ENCODE measurements at places on chromosomes 1 and 21. TPM values are rescaled to one million over a fixed set of nuclear protein-coding genes. Genes with fewer than 3 reads are reported as not detected.

The SV2A gene
- 13.2 TPM for total RNA-seq

The ADGRL2 gene
- 25.1 TPM for total RNA-seq

The NID1 gene
- total RNA-seq = 26.0 TPM

The OR2L13 gene
- total RNA-seq = not detected

The CCDC27 gene
- total RNA-seq = not detected

The TNNI3K gene
- 1.4 TPM for total RNA-seq

The TMEM82 gene
- total RNA-seq = not detected

The ZMYM1 gene
- 12.3 TPM for total RNA-seq

The CPT2 gene
- 14.1 TPM for total RNA-seq

The S100A4 gene
- total RNA-seq = 2.7 TPM

The ATP5PF gene
- total RNA-seq = 107 TPM

The LDLRAD1 gene
- total RNA-seq = not detected

The PTAFR gene
- 1.8 TPM for total RNA-seq

The TCHH gene
- total RNA-seq = 0.07 TPM

The INAVA gene
- total RNA-seq = 292 TPM

The SMG7 gene
- 54.3 TPM for total RNA-seq

The DCDC2B gene
- total RNA-seq = not detected

The LMO4 gene
- 38.7 TPM for total RNA-seq

The SNRPE gene
- 83.4 TPM for total RNA-seq

The FAM163A gene
- 0.21 TPM for total RNA-seq

The DMBX1 gene
- total RNA-seq = not detected

The CAMSAP2 gene
- total RNA-seq = 31.9 TPM

The CORT gene
- not detected for total RNA-seq

The TMEM234 gene
- total RNA-seq = 21.1 TPM

The RNU1-1 gene
- total RNA-seq = under 0.01 TPM

The HHIPL2 gene
- total RNA-seq = 0.08 TPM

All from kidney epithelial cell (primary cell).